ENCODE measurements at places on chromosomes 11 and 22. TPM values are rescaled to one million over a fixed set of nuclear protein-coding genes. Genes with fewer than 3 reads are reported as not detected.

GRCh38 chr11:43866520-43866919 is 14.1 kb upstream of the ALKBH3 start:
- H3K27ac ChIP-seq = no peak overlapping the region
- no peaks in the 10 kb centered on the region for H3K4me1 ChIP-seq
- no peak for DNase-seq
- no peak overlapping the region for H3K4me3 ChIP-seq
- H3K36me3 ChIP-seq = no peaks in the 10 kb centered on the region

GRCh38 chr22:36552289-36552688 is 23.3 kb upstream of the EIF3D start:
- no peak overlapping the region for H3K4me3 ChIP-seq
- H3K27ac ChIP-seq = no peak overlapping the region
- no peak for DNase-seq

CEP126 gene
- total RNA-seq = 9.8 TPM

GRCh38 chr11:109972939-109973338 is 120.3 kb upstream of the ZC3H12C start:
- H3K4me1 ChIP-seq = no peaks in the 10 kb centered on the region
- H3K4me3 ChIP-seq = no peak overlapping the region
- no peaks in the 10 kb centered on the region for H3K36me3 ChIP-seq
- H3K27ac ChIP-seq = no peak overlapping the region

OR51B5 gene
- total RNA-seq = 0.71 TPM

SCO2 gene
- total RNA-seq = 4.7 TPM

DNA sequence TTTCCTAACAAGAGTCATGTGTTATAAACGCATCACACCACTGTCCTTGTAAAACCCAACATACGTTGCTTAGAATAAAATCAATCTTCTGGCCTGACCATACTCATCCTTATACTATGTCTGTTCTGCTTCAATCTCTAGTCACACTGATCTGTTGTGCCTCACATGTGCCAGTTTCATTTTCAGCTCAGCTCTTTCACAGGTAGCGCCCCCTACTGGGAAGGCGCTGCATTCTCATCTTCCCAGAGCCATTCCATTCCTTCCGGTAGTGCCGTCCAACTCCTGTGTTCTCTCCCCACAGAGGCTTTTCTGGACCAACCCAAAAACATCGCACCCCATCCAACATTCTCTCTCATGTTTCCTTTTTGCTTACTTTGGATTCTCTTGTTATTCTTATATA is 22.2 kb downstream of the CASP5 start:
- no peak overlapping the region for H3K27ac ChIP-seq
- H3K4me3 ChIP-seq = no peak overlapping the region
- H3K4me1 ChIP-seq = no peaks in the 10 kb centered on the region
- H3K36me3 ChIP-seq = no peaks in the 10 kb centered on the region
- no peaks in the 10 kb centered on the region for H3K27me3 ChIP-seq

CCDC90B gene
- total RNA-seq = 35.0 TPM

KCNJ1 gene
- total RNA-seq = 0.24 TPM

PITPNB gene
- 162 TPM for total RNA-seq

MS4A2 gene
- 0.55 TPM for total RNA-seq

DNA sequence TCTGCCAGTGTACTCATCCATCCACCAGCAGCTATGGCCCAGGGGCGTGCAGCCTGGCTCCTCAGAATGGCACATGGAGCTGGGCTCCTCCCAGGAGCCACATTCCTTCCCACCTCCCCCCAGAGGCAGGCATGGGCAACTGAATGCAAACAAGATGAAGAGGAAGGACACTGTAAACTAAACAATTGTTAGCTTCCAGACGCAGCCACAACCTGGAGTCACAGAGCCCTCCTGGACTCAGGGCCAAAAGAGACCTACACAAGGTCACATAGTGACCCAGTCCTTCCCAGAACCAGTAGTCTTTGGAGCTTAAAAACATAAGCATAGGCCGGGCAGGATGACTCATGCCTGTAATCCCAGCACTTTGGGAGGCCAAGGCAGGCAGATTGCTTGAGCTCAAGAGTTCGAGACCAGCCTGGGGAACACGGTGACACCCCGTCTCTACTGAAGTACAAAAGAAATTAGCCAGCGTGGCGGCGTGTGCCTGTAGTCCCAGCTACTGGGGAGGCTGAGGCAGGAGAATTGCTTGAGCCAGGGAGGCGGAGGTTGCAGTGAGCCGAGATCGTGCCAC is 30.7 kb upstream of the CLDN5 start:
- no peaks in the 10 kb centered on the region for H3K4me1 ChIP-seq
- H3K27me3 ChIP-seq = no peaks in the 10 kb centered on the region
- no peak overlapping the region for H3K27ac ChIP-seq
- DNase-seq = no peak
- H3K36me3 ChIP-seq = no peaks in the 10 kb centered on the region
- H3K4me3 ChIP-seq = no peak overlapping the region

RIMBP3C gene
- not detected for total RNA-seq

MFNG gene
- total RNA-seq = 35.4 TPM

DNA sequence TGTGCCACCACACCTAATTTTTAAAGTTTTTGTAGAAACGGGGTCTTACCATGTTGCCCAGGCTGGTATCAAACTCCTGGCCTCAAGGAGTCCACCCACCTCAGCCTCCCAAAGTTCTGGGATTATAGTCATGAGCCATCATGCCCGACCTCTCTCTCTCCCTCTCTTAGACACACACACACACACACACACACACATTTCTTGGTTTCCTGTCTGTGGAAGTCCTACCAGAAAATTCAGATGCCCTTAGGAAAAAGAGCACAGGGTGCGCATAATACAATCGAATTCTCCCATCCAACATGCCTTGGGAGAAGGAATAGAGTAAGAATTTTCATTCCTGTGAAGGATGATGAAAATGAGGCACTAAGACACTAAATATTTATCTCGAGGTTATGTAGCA is 10.4 kb downstream of the MICAL3 start:
- no peaks in the 10 kb centered on the region for H3K4me1 ChIP-seq
- H3K27ac ChIP-seq = no peak overlapping the region
- H3K27me3 ChIP-seq = no peaks in the 10 kb centered on the region
- H3K4me3 ChIP-seq = no peak overlapping the region
- no peaks in the 10 kb centered on the region for H3K36me3 ChIP-seq

DNA sequence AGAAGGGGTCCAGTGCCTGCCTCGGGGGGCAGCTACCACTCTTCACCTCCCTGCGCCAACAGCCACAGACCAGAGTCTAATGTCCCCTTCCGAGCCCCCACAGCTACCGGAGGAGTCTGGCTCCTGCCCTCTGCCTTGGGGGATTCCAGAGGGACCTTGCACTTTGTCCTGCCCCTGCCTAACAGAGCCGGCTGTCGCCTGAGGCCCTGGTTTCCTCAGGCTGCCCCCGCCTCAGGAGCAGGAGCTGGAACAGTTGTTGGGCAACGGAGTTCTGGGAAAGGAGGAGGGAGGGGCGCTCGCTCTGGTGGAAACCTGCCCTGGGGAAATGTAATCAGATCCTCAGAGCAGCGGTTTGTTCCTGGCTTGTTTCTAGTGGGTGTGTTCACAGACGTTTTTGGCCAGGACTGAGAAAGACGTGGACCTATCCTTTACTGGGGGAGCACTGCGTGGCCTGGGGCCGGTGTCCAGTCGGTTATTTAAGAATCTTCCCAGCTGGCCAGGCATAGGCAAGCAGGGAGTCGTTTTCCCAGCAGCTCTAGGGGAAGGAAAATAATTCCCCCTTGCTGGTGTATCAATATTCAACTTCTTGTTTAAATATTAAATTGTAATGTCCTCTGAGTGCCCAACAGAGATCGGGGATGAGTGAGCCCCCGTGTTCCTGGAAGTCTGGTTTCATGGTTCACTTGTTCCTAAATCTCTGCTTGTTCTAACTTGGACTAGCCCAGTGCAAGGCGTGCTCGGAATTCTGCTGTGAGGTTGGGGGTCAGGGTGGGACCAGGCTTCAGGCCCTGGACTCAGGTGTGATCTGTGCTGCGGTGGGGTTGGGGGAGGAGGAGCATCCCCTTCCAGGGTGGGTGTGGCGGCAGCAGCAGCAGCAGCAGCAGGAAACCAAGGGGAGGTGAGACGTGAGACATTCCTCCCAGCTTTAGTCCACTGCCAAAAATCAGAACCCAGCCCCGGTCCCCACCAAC is 32.1 kb downstream of the A4GALT start:
- H3K4me1 ChIP-seq = peaks cover 2% of the 10 kb centered on the region
- H3K27me3 ChIP-seq = no peaks in the 10 kb centered on the region
- H3K4me3 ChIP-seq = no peak overlapping the region
- H3K27ac ChIP-seq = peak overlapping the region; percentile 3

- no peaks in the 10 kb centered on the region for H3K27me3 ChIP-seq
- H3K27ac ChIP-seq = no peak overlapping the region
- no peak for DNase-seq
- H3K4me1 ChIP-seq = no peaks in the 10 kb centered on the region
Observed at GRCh38 chr11:81644239-81644840, 1089.3 kb downstream of the FAM181B start.

GRCh38 chr11:81995889-81996288 is 737.8 kb downstream of the FAM181B start:
- no peak overlapping the region for H3K27ac ChIP-seq
- H3K4me3 ChIP-seq = no peak overlapping the region
- no peak for DNase-seq

TMEM86A gene
- 4.4 TPM for total RNA-seq

DNA sequence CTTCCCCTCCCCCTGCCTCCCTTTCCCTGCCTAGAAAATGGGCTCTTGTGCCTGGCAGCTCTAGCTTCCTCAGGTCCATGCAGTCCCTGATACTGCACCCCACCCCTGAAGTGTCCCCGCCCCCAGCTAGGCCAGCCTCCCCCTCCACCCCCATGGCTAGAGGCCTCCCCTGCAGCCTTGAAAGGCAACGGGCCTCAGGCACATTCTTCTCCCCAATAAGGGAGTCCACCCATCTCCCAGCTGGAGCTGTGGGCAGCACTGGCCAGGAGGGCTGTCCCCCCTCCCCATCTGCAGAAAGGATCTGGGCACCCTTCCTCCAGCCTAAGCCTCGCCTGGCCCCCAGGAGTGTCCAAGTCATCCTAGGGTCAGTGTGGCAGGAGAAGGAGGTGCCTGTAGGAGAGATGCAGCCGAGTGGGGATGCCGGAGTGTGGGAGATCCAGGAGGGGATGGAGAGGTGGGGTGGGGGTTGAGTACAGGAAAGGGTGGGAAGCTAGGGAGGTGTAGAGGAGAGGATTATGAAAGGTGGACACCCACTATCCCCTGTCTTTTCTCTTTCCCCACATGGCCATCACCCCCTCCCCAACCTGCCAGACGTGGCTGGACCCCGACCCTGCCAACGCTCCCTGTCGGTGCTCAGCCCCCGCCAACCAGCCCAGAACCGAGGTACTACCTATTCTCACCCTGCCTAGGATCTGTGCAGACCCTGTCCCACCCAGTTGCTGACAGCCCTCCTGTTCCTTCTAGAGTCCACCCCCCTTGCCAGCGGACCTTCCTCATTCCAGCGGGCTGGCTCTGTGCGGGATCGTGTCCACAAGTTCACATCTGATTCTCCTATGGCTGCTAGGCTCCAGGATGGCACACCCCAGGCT is 9.3 kb downstream of the SMTN start:
- no peaks in the 10 kb centered on the region for H3K4me1 ChIP-seq
- peaks cover 24% of the 10 kb centered on the region for H3K36me3 ChIP-seq
- no peaks in the 10 kb centered on the region for H3K27me3 ChIP-seq
- H3K27ac ChIP-seq = no peak overlapping the region
- DNase-seq = no peak

Measured in aorta (tissue), 5 donors.